ENCODE measurements at places on chromosomes 3 and 15. TPM values are rescaled to one million over a fixed set of nuclear protein-coding genes. Genes with fewer than 3 reads are reported as not detected.

DNA sequence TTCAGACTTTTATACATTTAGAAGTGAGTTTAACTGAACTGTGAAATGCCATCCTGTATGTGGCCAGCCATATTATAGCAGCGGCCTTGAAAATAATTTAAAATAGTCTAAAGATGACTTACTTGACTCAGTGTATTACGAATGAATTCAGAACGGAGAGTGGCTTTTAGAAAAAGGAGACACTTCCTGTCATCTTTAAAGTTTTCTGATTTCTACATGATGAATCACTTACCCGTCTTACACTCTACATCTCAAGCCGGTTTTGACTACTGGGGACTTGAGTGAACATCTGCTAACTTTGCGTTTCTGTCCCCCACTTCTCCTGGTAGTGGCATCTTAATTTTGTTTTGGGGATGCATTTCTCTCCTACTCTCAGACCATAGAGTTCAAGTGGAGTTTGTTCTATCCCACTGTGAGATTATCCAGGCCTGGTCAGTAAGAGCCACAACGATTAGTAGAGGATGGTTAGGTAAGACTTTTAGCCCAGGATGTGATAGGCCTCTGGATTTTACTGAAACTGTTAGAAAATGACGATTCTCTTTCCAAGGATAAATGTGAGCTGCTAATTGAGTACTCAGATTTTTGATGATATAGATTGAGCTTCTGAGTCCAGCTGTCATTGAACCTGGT is 175.4 kb upstream of the CADPS start:
- no peak for DNase-seq
- no peak overlapping the region for H3K4me3 ChIP-seq
- no peaks in the 10 kb centered on the region for H3K4me1 ChIP-seq
- no peak overlapping the region for H3K27ac ChIP-seq

GRCh38 chr15:50128266-50128665 is 9.2 kb upstream of the ATP8B4 start:
- DNase-seq = no peak
- no peak overlapping the region for H3K27ac ChIP-seq
- H3K27me3 ChIP-seq = no peaks in the 10 kb centered on the region
- no peak overlapping the region for H3K4me3 ChIP-seq

- no peaks in the 10 kb centered on the region for H3K27me3 ChIP-seq
- H3K27ac ChIP-seq = no peak overlapping the region
- no peak overlapping the region for H3K4me3 ChIP-seq
- peaks cover 5% of the 10 kb centered on the region for H3K4me1 ChIP-seq
Measured at GRCh38 chr3:69451594-69451993, 65.7 kb upstream of the FRMD4B start.

DNA sequence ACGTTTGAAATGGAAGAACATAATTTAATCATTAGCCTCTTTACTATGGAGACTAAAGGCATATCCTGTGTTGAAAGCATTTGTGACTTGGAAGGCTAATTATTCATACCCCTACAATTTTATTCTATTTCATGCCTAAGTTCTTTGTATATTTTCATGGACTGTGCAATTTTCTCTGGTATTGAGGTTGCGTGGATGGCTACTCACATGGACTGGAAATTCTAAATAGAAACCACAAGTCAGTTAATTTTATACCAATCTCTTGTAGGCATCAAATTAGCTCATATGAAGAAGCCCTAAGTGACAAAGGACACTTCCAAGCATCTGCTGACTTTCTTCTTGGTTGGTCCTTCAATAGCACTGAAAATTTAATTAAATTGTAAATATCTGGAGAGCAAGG is 1353.5 kb downstream of the ROBO1 start:
- no peaks in the 10 kb centered on the region for H3K36me3 ChIP-seq
- no peaks in the 10 kb centered on the region for H3K4me1 ChIP-seq
- no peaks in the 10 kb centered on the region for H3K27me3 ChIP-seq
- H3K4me3 ChIP-seq = no peak overlapping the region
- DNase-seq = no peak

ROPN1 gene
- total RNA-seq = not detected

- H3K27me3 ChIP-seq = no peaks in the 10 kb centered on the region
- no peak overlapping the region for H3K27ac ChIP-seq
- no peak overlapping the region for H3K4me3 ChIP-seq
Measured at GRCh38 chr3:20645340-20645739, 459.3 kb upstream of the SGO1 start.

DNA sequence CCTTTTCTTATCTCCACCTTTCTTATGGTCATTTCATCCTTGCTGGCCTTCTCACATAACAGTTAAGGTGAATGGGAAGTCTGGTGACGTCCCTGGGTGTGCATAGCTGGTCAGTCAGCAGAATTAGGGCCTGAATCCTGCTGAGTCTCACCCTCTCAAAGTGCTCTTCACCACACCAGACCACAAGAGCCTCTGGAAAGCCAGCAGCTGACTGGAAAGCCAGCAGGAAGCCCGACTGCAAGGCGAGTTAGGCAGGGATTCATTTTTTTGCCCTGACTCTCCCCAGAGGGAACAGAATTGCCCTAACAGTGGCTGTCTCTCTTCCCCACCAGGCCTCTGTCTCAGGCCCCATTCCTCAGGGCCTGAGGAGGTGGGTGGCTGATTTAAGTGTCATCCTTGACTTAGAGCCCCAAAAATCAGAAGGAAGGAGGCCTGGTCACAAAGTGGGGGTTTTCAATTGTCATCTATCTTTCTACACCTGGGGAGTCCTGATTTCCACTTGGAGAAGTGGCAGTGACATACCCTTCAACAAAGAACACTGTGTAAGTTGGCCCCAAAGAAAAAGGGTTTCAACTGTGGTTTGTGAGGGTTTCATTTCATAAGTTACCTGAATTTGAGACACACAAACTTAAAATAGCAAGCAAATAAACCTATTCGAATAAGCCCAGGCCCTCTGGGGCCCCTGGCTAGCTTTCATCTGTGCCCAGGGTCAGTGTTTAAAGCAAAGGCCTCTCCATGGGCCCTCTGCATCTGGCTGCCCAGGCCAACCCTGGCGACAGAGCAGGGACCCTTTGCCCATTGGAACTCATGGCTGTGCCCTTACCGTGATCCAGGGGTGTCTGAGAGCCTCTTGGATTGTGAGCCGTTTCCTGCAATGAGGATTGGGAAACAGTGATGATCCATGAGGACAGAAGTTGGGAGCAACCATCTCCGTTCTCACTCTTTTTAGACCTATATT is 90.5 kb upstream of the HERC1 start:
- no peak overlapping the region for H3K27ac ChIP-seq
- no peaks in the 10 kb centered on the region for H3K36me3 ChIP-seq
- peaks cover 5% of the 10 kb centered on the region for H3K4me1 ChIP-seq
- no peak for DNase-seq
- no peak overlapping the region for H3K4me3 ChIP-seq

DNA sequence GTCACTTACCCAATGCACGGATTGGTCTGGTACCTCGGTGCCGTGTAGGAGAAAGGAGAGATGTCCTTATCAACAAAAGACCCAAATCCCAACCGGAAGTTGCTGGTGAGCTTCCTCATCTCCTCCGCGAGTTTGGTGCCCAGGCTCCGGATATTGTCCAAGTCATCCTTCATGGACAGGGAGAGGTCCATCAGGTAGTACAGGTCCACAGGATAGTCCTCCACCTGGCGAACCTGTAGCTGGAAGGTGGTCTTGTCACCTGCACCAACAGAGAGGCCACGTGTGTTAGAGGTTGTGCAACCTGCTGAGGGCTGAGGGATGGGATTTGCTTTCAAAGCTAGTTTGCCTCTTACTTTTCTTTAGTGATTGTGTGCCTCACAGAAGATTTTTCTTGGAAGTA is 38.9 kb downstream of the ITGB5 start:
- H3K27me3 ChIP-seq = no peaks in the 10 kb centered on the region
- DNase-seq = no peak
- no peaks in the 10 kb centered on the region for H3K4me1 ChIP-seq
- no peak overlapping the region for H3K27ac ChIP-seq

- no peaks in the 10 kb centered on the region for H3K36me3 ChIP-seq
- H3K4me1 ChIP-seq = no peaks in the 10 kb centered on the region
Measured at GRCh38 chr3:33360136-33360825, 79.9 kb downstream of the UBP1 start.

DNA sequence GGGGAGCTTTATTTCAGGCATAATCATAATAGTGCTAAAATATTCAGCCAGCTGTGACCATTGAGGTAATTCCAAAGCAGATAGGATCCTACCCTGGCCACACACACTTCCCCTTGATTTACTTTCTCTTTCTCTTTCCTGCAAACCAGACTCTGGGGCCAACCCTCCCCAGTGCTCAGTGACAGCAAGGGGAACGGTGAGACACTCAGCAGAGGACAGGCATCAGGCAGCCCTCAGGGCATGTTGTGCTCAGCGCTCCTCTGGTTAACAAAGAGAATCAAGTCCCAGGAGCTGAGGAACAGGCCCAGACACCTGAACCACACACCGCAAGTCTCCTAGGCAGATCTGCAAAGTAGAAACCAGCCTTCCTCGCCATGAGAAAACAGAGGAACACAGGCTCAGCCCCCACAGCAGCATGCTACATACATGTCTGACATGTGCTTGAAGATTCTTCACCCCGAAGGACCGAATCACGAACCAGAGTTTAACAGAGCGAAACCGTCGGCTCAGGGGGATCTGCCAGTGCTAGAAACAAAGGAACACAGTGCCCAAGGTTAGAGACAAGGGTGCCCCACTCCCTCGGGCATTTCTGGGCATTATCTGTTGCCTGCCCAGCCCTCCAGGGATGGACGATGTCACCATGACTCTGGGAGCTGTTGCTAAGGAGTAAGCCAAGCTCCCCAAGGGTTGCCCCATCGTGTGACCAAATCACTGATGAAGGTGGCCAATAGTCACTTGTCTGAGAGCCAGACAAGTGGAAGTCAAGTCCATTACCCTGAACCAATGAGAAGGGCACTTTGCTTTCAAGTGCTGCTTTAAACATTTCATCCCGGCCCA is 17.5 kb downstream of the HDC start:
- no peaks in the 10 kb centered on the region for H3K27me3 ChIP-seq
- H3K27ac ChIP-seq = no peak overlapping the region
- DNase-seq = no peak
- no peak overlapping the region for H3K4me3 ChIP-seq
- H3K4me1 ChIP-seq = no peaks in the 10 kb centered on the region

DNA sequence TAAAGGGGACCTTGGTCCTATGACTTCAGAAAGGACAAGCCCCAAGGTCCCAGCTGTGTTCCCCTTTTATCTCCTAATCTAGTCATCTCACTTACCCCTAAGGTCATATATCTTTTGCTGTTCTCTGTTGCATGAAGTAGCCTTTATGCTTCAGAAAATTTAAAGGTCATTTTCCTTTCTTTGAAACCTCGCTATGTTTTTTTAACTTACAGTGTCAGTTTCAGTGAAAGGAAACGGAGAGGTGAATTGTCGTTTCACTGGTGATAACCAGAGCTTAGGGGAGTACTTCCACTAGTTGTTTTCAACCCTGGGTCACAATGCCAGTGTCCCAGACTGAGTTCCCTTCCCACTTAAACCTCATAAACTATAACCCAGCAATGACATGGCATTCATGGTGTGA is 357.4 kb downstream of the GAP43 start:
- H3K4me3 ChIP-seq = no peak overlapping the region
- H3K4me1 ChIP-seq = no peaks in the 10 kb centered on the region
- no peaks in the 10 kb centered on the region for H3K36me3 ChIP-seq
- H3K27ac ChIP-seq = no peak overlapping the region

LIPC gene
- total RNA-seq = 5.5 TPM

DNA sequence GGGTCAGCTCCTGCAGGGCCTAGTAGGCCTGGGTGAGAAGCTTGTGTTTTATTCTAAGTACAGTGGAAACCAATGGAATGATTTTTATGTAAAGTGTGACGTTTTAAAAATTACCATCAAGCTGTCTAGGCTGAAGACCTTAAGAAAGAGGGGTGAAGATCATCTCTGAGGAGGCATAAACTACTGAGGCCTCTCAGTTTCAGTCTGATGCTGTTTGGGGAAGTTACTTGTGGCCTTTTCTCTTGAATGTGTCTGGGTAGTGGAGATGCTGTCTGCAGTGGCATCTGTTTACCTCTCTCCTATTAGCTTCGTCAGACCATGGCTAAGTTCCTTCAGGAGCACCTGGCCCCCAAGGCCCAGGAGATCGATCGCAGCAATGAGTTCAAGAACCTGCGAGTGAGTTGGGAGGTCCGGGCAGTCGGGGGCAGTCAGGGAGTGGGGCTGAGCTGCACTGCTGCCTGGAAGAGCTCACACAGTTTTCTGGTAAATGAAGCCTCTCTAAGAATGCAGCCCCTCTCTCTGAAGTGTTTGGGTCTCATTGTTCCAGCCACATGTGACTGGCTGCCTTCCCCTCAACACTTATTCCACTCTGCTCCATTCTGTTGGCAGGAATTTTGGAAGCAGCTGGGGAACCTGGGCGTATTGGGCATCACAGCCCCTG is 1.9 kb downstream of the IVD start:
- no peak for DNase-seq
- no peaks in the 10 kb centered on the region for H3K36me3 ChIP-seq
- H3K4me3 ChIP-seq = no peak overlapping the region
- H3K27me3 ChIP-seq = no peaks in the 10 kb centered on the region

DNA sequence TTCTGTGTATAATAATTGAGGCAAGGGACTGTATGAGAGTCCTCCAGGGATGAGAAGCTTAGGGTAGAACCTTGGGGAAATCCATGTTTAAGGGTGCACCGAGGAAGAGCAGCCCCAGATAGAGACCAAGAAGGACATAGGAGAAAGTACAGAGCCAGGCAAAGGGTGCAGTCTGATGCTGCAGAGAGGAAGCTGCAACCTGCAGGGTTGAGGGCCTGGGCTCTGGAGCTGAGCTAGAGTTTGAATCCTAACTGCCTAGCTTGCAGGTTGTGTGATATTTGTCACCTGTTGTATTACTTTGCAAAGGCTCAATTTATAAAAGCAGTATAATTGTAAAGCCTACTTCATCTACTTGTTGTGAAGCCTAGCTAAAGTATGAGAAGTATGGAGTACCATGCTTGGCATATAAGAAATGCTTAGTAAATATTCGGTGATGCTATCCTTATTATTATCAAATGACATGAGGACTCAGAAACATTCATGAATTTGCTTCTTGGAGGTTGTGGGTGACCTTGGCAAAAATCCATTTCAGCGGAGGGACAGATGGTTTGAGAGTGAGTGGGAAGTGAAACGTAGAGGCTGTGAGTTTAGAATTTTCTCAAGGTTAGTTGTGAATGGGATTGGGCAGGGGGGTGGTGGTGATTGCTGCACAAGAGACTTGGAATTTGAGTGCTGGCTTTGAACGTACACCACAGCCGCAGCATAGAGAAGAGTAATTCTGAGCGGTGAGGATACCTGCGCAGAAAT is 43.8 kb downstream of the PLCL2 start:
- DNase-seq = no peak
- no peaks in the 10 kb centered on the region for H3K27me3 ChIP-seq
- H3K36me3 ChIP-seq = no peaks in the 10 kb centered on the region
- H3K4me1 ChIP-seq = no peaks in the 10 kb centered on the region
- H3K27ac ChIP-seq = no peak overlapping the region

- no peak overlapping the region for H3K4me3 ChIP-seq
- no peaks in the 10 kb centered on the region for H3K4me1 ChIP-seq
- no peaks in the 10 kb centered on the region for H3K36me3 ChIP-seq
- no peaks in the 10 kb centered on the region for H3K27me3 ChIP-seq
Measured at GRCh38 chr15:48085591-48085930, 35.2 kb upstream of the SLC24A5 start.

POLQ gene
- 0.09 TPM for total RNA-seq

OR5AC2 gene
- total RNA-seq = not detected

ITIH1 gene
- 0.51 TPM for total RNA-seq

- H3K27me3 ChIP-seq = no peaks in the 10 kb centered on the region
- no peak overlapping the region for H3K4me3 ChIP-seq
- H3K36me3 ChIP-seq = no peaks in the 10 kb centered on the region
- no peak for DNase-seq
- H3K27ac ChIP-seq = no peak overlapping the region
Measured at GRCh38 chr15:48565560-48566482, 79.7 kb downstream of the FBN1 start.

GRCh38 chr15:63915873-63916771 is 82.4 kb upstream of the HERC1 start:
- H3K36me3 ChIP-seq = no peaks in the 10 kb centered on the region
- no peaks in the 10 kb centered on the region for H3K4me1 ChIP-seq
- no peak for DNase-seq

CHRNA7 gene
- 5.5 TPM for total RNA-seq
